ENCODE measurements at places on chromosomes 4 and X.

- DNase-seq: no peak
Measured at GRCh38 chr4:78418406-78418805, 133.2 kb upstream of the ANXA3 start.

GRCh38 chr4:9769321-9769720 is 12.1 kb upstream of the DRD5 start:
- no peak for DNase-seq

GRCh38 chr4:80422727-80423404 is 87.3 kb downstream of the CFAP299 start:
- DNase-seq: no peak

DNA sequence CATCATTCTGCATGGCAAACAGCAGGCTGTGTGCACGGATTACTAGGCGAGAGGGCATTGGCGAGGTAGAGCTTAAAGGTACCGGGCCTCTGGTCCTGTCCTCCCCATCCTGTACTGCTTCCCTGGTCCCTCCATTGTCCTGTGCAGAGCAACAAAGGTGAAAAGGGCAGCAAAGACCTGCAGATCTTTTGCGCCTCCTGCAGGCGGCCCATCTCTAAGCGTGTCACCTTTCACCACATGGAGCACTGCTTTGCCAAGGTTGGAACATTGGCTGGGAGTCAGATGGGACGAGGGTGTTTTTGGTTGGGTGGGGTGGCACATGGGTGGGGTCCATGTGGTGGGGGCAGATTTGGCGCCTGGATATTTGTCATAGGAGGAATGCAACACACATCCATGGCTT is 64.7 kb upstream of the UXT start:
- DNase-seq: no peak

GRCh38 chr4:136934601-136935000 is 597.7 kb downstream of the PCDH18 start:
- DNase-seq: peak; percentile 60

- DNase-seq: no peak
Measured at GRCh38 chr4:89305028-89305427, 2.6 kb downstream of the GPRIN3 start.

- DNase-seq: peak; percentile 88
Measured at GRCh38 chr4:183591301-183591700, 67.7 kb downstream of the RWDD4 start.

DNA sequence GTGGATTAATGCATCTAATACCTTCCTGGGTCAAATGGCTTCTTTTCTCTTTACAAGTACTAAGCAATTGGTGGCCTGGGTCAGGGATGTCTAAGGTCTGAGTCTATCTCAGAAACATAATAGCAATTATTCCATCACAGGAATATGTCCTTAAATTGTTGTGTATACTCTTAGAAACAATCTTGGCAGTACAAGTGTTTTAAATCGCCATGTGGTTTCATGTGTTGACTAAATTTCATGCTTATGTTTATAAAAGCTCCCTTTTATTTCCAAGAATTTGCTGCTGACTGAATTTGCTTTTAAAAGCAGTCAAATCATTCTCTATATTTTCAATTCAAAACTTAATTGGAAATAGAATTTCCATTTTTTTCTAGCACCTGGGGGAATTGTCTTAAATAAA is 125.3 kb upstream of the PACRGL start:
- DNase-seq: no peak
